ENCODE measurements at places on chromosomes 1 and 21.

- DNase-seq = no peak
Measured at GRCh38 chr1:157034137-157034800, 11.3 kb downstream of the ARHGEF11 start.

GRCh38 chr1:109371341-109371739 lies 26.4 kb downstream of the SORT1 start:
- no peak for DNase-seq

DNA sequence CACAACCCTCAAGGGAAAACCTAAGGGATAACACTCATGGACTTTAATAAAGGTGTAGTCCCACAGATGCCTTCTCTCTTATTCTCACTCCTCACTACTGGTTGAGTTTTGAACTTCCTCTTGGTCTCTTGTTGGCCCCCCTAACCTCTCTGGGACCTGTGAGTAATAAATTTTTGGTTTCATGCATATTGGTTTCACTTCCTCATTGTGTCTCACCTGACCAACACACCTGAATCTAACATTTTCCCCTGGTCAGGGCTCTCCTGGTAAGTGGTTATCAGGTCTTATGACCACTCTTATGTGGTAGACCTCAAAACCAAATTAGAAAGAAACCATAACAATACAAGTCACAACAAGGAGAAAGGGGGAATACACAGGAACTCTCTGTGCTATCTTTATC lies 60.5 kb upstream of the PRMT6 start:
- no peak for DNase-seq

DNA sequence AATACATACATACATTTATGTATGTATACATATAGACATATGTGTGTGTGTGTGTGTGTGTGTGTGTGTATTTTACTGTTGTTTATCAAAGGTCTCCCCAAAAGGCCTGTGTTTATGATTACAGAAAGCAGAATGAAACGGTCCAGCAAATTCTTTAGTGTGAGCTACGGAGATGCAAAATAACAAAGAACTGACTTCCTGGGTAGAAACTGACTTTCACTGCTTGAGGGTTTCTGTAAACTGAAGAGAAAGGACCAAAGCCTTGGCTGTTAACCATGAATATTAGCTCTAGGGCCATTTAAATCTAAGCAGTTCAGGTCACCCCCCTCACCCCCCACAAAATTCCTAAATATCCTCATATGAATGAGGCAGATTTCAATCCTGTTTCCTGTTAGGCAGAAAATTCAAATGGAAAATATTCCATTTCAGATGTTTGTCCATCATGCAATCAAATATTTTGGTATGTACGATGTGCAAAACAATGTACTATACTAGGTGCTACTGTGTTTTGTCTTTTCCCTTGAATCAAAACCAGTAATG lies 213.2 kb downstream of the TGFB2 start:
- no peak for DNase-seq

- no peak for DNase-seq
Measured at GRCh38 chr1:218473522-218473921, 128.4 kb downstream of the TGFB2 start.

DNA sequence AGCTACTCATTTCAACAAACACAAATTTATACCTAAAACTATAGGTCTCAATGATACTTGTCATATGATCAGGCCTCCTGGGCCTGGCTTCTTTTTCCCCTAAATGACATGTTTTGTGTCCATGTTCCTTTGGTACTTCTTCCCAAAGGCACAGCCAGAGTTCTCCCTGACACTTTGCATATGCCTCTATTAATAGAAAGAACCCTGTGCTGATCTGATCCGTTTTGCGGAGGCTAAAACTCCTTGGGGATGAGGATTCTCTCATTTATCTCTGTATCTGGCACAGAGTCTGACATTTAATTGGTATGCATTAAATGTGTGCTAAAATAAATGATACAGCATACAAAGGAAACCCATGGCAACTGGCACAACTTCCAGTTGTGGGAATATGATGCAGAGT lies 11.5 kb downstream of the ATPAF1 start:
- no peak for DNase-seq

DNA sequence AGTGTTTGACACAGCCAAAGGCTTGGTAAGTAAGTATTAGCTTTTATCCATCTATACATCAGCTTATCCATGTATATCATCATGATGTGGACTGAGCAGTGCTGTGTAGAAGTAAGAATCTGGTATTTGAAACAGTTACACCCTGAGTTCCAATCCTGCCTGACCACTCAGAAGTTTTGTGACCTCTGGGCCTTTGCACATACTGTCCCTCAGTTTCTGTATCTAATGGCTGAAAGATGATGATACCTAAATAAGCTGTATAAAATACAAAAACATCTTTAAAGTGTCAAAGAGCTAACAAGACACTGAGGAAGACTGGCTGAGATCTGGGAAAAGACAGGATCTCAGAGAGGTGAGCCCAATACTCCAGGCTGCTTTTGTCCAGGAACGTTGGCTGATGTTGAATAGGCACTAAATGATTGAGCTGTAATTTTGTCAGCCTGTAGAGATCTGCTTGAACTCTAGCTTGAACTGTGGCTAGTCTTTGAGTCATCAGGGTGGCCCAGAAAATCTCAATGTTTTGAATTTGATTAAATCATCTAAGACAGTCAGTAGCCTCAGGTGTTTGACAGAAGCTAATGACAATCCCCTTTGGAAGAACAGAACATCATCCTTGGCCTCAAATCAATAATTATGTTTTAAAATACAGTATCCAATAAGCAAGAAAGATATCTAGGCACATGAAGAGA lies 20.2 kb upstream of the OTUD3 start:
- DNase-seq = no peak

- no peak for DNase-seq
Measured at GRCh38 chr1:224432146-224432545, 2.5 kb downstream of the WDR26 start.

DNA sequence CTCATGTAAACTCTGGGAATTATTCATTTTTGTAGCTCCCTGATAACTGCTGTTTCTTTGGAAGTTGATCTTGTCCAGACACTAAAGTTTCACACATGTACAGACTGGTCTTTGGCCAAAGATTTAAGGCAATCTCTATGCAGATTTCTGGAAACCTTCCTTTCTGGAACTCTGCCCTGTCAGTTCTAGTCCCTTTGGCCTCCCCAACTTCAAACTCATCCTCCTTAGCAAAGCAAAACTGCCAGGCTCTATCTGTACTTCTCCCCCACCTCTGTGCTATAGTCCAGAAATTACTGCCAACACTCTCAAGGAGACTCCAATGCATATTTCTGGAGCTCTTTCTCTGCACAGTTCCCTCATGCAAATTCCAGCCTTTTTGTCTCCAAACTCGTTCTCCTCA lies 36.5 kb downstream of the C1orf198 start:
- DNase-seq = no peak

DNA sequence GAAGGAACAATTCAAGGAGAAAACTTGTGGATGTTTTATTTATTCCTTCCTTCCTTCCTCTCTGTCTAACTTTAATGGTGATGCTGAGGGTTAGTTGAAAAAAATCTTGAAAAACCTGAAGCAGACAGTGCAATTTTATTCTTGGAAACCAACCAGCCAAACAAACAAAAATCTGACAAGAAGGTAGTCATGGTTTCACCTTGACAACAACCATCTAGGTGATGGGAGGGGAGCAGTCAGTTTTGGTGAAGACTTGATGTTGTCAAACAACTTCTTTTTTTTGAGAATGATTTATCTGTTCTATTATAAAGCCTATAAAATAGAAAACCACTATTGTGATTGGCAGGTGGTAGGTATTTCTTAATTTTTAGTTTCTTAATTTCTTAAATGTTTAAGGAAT lies 92.4 kb upstream of the GPR88 start:
- peak; percentile 90 for DNase-seq

GRCh38 chr1:19596065-19596713 lies 47.9 kb upstream of the NBL1 start:
- no peak for DNase-seq

GRCh38 chr1:34470401-34470800 lies 284.4 kb upstream of the GJB5 start:
- DNase-seq = no peak

GRCh38 chr1:231883382-231883781 lies 256.8 kb downstream of the DISC1 start:
- DNase-seq = no peak

- peak; percentile 49 for DNase-seq
Measured at GRCh38 chr1:31985430-31985829, 28.2 kb upstream of the KHDRBS1 start.

DNA sequence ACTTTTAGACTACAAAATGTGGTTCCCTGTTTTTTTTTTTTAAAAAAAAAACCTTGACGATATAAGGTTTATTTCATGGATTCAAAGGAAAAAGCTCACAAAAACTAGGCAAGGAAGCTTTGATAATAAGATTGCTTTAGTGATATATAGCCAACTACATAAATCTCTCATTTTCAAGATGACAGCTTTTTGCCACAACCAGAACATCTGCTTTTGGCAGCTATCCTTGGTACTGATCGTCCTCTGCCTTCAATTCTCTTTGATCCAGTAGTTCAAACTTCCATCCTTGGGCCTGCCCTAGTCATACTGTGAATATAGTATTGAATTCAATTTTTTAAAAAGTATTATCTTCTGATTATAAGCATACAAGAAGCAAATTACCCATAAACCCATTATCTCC lies 72.9 kb upstream of the CD53 start:
- no peak for DNase-seq

DNA sequence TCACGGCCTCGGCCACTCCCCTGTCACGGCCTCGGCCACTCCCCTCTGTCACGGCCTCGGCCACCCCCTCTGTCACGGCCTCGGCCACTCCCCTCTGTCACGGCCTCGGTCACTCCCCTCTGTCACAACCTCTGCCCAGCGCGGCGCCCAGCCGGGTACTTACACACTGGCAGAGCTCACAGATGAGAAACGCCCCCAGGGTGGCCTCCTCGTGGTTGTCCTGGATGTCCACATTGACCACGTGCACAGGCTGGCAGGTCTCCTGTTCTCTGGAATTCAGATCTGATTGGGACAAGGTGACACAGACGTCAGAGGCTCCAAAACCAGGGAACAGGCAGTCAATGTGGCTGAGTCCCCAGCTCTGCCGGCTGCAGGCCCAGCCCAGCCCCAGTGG lies 3.3 kb upstream of the TMEM240 start:
- no peak for DNase-seq

- no peak for DNase-seq
Measured at GRCh38 chr1:207006914-207007313, 25.6 kb downstream of the C1orf116 start.

GRCh38 chr1:182716740-182717720 lies 32.6 kb upstream of the RGS8 start:
- DNase-seq = no peak

DNA sequence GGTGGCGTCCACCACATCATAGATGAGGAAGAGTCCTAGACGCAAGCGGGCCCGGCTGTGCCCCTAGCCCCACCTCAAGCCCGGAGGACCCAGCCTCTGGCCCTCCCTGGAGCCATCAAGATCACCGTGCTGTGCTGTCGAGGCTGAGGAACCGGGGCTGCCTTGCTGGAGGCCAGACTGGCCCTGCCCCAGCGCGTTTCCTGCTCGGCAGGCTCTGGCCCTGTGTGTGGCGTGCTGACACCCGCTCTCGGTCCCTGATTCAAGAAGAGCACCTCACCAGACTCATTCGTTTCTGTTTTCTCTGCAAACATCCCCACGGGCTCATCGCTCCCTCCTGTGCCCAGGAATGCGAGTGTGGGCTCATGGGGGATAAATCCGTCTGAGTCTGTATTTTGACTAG lies 51.1 kb downstream of the GLIS1 start:
- no peak for DNase-seq

DNA sequence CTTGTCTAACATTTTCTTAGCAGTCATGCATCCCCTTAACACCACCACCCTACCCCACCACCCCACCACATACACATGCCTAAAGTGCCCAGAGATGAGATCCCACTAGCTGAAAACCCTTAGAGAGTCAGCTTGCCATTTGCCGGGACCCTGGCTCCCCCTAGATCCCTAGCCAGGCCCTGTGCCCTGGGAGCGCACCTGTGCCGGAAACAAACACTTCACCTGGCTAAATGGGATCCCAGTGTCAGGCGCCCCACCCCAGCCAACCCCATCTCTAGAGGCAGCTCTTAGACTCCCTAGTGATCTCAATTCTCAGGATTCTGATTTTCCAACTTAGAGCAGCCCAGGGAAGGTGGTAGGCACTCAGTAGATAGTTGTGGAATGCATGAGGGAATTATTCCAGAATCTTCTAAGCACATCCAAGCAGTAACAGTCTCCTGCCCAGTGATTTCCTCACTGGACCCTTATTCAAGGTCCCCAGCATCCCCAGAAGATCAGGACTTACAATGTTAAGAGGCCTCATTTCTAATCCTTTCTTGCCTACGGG lies 105.2 kb downstream of the LAMC2 start:
- no peak for DNase-seq

GRCh38 chr1:155061381-155062150 lies 2.0 kb upstream of the EFNA4 start:
- peak; percentile 94 for DNase-seq

- DNase-seq = no peak
Measured at GRCh38 chr1:162886705-162887104, 25.7 kb upstream of the CCDC190 start.

- DNase-seq = no peak
Measured at GRCh38 chr1:209411491-209411929, 172.0 kb upstream of the CAMK1G start.

GRCh38 chr1:86352086-86352485 lies 44.0 kb downstream of the ODF2L start:
- DNase-seq = no peak

GRCh38 chr1:18820791-18821641 lies 38.4 kb downstream of the TAS1R2 start:
- DNase-seq = peak; percentile 12

DNA sequence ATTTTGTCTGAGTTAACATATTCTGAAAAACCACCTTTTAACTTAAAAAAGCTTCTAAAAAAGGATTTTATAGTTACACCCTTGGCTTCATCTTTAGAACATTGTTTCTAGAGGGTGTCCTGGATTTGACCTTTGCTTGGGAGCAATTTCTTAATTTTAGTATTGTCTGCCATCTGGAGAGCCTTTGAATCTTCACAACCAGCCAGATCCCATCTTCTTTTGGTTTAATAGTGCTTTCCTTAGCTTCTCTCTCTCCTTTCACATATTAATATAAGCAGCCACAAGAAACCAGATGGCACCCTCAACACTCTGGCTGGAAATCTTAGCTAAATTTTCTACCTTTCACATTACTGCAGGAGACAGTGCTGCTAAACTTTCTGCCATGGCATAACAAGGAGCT lies 76.5 kb upstream of the TSPAN2 start:
- no peak for DNase-seq
